Suppressor macrophage treated with lipopolysaccharide for 4 hours (primary cell): ENCODE measurements at places on chromosomes 7 and 10.
A peak's percentile ranks its signal among the peaks of the same experiment; 100 is the strongest.

DNA sequence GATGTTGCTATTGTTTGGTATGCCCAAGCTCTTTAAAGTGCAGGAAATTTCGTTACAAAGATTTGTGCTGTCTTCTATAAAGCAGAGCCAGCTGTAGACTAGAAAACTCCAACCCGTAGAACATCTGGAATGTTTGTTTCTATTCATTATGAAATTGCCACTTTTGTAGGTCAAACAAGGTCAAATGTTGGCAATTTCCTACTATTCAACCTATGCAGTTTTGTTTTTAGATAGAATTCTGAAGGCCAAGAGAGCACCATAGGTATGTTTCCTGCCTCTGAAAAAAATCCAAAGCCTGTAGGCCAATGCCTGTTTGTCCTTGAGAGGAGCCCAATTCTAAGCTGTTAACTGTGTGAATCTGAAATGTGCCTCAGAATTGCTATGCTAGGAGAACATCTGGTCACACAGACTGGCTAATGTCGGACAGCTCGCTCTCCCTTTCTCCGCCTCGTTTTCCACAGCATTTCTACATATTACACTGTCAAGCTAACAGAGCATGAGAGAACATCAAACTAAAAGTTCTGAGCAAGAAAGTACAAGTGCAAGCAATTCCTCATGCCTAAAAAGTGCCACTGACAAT is 267.2 kb upstream of the LRGUK start:
- DNase-seq: no peak

DNA sequence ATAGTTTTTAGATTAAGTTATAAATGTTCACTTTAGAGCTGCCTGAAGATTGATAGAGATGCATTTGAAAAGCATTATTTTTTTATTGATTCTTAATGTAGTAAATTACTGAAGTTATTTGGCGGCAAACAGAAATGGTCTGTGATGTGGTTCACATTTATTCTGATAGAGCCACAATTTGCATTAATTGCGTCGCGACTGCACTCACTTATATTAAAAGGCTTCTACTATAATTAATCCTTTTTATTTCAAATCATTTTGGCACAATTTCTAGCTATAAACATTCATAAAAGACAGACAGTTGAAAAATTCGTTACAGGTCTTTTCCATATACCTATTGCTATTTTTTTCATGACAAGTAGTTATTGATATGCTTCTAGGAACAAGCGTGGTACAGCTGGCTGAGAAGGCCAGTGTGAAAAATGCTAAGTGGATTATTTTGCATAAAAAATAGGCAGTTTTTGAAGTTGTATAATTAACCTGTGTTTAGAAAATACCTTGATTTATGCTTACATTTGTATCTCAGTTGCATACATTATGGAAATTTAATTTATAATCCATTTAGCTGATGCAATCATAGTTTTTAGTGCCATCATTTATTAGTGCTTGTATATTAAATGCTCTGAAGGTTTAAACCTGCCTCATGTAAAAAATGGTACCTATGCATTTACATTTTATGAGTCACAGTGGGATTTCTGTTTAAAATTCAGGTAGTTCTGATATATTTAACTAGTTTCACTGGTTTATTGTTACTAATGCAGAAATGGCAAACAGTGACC is 92.1 kb upstream of the DNAJB6 start:
- DNase-seq: no peak

DNA sequence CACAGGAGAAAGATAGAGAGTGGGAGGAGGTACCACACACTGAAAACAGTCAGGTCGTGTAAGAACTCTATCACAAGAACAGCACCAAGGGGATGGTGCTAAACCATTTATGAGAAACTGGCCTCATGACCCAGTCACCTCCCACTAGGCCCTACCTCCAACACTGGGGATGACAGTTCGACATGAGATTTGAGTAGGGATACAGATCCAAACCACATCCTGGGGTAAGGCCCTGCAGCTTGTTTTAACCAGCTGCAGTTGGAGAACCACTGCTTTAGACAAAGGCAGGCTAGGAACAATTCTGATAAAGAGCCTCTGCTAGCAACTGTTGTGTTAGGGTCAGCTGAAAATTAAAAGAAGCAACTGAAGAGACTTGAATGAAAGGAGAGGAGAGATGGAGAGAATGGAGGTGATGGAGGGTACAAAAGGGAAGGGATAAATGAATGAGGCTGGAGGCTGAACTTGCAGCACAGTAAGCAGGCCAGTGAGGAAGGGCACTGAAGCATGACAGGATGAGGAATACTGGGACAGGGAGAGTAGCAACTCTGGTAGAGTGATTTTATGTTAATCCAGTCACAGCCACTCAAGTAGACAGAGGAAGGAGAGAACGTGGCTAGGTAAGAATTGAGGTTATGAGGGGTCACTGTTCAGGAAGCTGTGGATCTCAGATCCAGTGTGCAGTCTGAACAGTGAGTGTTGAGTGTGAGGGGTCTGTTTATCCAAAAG is 23.6 kb downstream of the MEST start:
- DNase-seq: no peak

GRCh38 chr10:96229568-96230030 is 41.8 kb downstream of the BLNK start:
- DNase-seq: peak; percentile 88

- DNase-seq: peak; percentile 7
Measured at GRCh38 chr10:137031-137430, 1.8 kb downstream of the ZMYND11 start.

DNA sequence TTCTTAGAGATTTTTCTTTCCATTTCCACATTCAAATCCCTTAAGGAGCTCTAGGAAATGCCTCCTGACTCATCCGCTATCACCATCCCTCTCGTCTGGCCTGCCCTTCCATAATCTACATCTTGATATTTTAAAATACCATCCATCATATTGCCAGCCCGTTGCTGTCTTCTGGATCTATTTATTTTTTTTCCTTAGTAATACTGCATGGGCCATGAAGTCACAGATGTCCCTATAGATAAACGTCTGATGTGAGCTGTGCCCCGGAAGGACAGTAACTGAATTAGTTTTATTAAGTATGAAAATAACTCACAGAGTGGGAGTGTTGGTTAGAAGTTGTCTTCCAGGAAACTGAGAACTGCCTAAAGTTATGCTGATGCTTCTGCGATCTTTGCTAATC is 76.2 kb downstream of the KLF6 start:
- DNase-seq: no peak

DNA sequence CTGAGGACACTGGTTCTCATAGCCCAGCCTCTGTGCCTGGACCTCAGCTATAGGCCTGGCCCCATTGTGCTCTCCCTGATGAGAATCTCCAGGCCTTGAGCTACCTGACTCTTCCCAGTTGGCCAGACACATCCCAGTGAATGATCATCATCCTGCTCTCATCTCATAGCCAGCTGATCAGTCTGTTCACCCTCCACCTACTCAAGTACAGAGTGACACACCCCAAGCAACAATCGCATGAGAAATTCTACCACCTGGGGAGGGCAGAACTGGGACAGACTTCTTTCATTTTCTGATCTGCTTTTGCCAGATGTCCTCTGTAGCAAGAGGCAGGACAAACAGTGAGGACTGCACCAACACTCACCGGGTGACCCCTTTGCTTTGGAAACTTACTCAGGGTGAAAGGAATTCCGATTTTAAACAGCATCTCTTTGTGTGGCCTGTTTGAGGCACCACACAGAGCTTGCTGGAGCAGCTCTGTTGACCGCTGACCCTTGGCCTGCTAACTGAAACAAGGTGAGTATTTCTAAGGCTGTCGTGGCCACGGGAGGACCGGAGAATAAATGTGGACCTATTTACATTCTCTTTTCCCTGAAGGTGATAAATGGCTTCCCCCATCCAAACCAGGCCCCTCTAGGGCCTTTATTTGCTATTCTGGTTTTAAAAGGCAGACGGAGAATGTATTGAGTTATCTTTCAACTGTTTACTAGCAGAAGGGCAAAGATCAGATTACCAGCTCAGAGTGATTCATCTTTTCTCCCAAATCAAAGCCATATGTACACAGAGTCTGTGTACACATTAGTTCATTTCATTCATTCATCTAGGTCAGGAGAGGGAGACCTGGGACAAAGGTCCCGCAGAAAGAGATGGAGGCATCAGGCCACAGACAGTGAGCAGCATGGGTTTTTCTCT is 181.4 kb upstream of the TNS3 start:
- DNase-seq: no peak

DNA sequence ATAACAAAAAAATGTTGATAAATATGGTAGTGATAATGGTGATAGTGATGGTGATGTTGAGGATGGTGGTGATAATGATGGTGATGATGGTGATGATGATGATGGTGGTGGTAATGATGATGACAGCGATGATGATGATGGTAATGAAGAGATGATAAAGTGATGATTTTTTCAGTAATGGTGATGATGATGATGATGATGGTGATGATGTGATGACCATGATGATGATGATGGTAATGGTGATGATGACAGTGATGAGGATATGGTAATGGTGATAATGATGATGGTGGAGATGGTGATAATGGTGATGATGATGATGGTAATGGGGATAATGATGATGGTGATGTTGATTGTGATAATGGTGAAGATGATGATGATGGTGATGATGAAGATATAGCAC is 321.6 kb downstream of the TNS3 start:
- no peak for DNase-seq

DNA sequence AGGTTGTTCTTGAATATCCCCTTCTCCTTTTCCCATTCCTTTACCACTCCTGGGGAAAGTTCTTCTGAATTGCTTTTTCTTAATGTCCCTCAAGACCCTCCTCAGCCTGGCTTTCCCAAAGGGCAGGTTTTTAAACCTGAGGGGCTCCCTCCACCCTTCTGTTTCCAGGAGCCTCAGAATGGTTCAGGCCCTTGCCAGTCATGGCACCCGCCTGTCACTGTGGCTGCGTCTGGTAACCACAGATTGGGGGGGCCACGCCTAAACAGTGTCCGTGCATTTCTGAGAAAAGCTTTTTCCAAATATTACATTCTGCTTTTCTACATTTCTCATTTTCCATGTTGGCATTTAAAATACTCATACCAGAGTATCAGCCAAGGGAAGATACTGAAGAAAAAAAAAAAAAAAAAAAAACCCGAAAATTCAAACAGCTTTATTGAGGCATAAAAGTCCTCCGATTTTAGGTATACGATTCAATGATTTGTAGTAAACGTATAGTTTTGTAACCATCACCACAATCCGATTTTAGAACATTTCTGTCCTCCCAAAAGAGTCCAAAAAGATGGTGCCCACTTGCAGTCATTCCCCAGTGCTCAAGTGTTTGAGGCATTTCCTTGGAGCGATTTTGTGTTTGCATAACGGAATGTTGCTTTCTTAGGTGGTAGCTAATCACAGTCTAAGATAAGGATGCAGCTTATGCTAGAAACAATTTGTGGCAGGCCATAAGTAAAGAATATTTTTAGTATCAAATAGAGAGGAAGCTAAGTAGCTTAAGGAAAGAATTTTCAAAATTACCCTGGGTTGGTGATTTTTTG is 22.1 kb downstream of the HKDC1 start:
- DNase-seq: no peak

GRCh38 chr10:133274751-133275683 is 1.7 kb downstream of the ADAM8 start:
- DNase-seq: peak; percentile 51

- DNase-seq: peak; percentile 66
Measured at GRCh38 chr7:95527033-95527775, 41.5 kb downstream of the ASB4 start.

- DNase-seq: peak; percentile 0
Measured at GRCh38 chr10:87503886-87504285, 807 bp upstream of the MINPP1 start.

GRCh38 chr7:50661345-50662040 is 96.3 kb upstream of the DDC start:
- no peak for DNase-seq

- no peak for DNase-seq
Measured at GRCh38 chr10:34682580-34682979, 132.5 kb downstream of the PARD3 start.

DNA sequence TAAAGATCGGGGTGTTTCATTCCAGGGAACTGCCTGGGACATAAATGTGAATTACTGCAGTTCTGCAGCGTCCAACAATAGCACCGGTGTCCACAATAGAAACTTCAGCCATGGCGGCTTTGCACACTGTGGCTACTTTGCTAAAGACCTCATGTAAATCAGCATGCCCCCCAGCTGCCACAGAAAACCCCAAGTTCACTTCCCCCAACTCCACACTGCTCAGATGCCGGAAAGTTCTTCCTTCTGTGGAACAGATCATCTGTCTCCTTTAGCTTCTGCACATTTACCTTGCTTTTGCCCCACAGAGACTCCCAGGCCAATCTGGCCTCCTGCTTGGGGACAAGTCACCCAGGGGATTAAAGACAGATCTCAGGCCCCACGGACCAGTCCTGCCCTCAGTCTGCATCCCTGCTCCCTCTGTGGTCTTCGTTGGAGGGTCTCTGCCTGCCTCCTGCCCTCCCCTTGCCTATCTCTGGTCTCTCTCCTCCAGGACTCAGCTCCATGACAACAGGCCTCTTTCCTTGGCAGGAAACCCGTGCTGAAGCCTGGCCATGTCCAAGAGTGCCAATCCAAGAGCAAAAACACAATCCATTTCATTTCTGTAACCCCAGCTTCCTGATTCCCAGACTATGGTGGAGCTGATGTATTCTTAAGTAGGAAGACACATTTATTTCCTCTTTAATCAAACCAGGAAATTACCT is 403.2 kb downstream of the RPS24 start:
- DNase-seq: no peak

- no peak for DNase-seq
Measured at GRCh38 chr7:115533785-115534184, 496.8 kb downstream of the TFEC start.

DNA sequence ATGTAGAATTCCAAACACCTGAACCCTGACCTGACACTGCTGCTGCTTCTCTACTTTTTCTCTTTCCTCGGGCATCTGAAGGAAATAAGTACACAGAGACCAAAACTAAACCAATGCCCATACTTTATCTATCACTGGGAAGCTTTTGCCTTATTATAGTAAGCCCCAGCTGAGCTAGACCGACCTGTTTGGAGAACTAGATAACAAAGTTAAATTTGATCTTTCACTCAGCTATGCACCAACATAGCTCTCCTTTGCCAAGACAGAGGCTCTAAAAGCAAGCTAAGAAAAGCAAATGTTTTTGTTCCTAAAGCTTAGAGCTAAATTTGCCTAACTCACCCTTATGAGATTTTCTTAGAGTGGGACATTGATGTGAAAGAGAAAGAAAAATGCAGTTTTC is 39.1 kb downstream of the NHLRC2 start:
- DNase-seq: no peak

- peak; percentile 31 for DNase-seq
Measured at GRCh38 chr7:77579797-77580196, 42.7 kb downstream of the PTPN12 start.

GRCh38 chr7:111827863-111828504 is 265.7 kb upstream of the IMMP2L start:
- no peak for DNase-seq

- peak; percentile 51 for DNase-seq
Measured at GRCh38 chr10:102752934-102753664, 9.4 kb downstream of the WBP1L start.

DNA sequence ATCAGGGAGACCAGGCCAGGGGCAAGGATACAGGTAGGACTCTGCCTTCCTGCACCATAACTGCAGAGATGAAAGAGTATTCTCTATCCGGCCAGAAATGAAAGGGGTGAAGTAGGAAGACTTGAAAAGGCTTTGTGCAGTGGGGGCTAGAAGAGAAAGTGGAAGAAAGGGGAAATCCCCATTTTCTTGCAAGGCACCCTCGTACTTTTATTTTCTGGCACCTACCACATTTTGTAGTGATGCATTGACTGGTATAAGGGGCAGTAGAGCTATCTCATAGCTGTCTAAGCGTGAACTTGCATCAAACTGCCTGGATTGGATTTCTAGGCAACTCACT is 752 bp upstream of the CAMK2G start:
- peak; percentile 60 for DNase-seq

GRCh38 chr7:17674166-17674942 is 265.9 kb downstream of the SNX13 start:
- peak; percentile 35 for DNase-seq

- peak; percentile 6 for DNase-seq
Measured at GRCh38 chr7:152859781-152860191, 100.2 kb downstream of the ACTR3B start.
